ENCODE measurements at places on chromosomes 16 and 17. TPM values are rescaled to one million over a fixed set of nuclear protein-coding genes. Genes with fewer than 3 reads are reported as not detected.

The JPH3 gene
- total RNA-seq = 0.63 TPM

The SOX8 gene
- total RNA-seq = 4.1 TPM

The KCNJ2 gene
- total RNA-seq = 2.9 TPM

The SETD1A gene
- 7.1 TPM for total RNA-seq

The TBC1D3E gene
- not detected for total RNA-seq

The ASPA gene
- 2.2 TPM for total RNA-seq

The IL32 gene
- 24.5 TPM for total RNA-seq

The OR1G1 gene
- total RNA-seq = not detected

The GP1BA gene
- not detected for total RNA-seq

The GUCY2D gene
- 1.1 TPM for total RNA-seq

The KREMEN2 gene
- 0.13 TPM for total RNA-seq

The ABCA10 gene
- total RNA-seq = 3.9 TPM

The PSKH1 gene
- total RNA-seq = 35.4 TPM

The MGAT5B gene
- 0.40 TPM for total RNA-seq

The KRT25 gene
- total RNA-seq = not detected

The SLC12A3 gene
- total RNA-seq = not detected

The ZNF385C gene
- not detected for total RNA-seq

The CHST5 gene
- total RNA-seq = not detected

The ABCC6 gene
- total RNA-seq = 0.46 TPM

The TMEM100 gene
- 4.2 TPM for total RNA-seq

The COTL1 gene
- 42.9 TPM for total RNA-seq

The CA5A gene
- total RNA-seq = not detected

Measured in esophagus muscularis mucosa (tissue), 4 donors.